ENCODE measurements at places on chromosomes 1 and 21.

DNA sequence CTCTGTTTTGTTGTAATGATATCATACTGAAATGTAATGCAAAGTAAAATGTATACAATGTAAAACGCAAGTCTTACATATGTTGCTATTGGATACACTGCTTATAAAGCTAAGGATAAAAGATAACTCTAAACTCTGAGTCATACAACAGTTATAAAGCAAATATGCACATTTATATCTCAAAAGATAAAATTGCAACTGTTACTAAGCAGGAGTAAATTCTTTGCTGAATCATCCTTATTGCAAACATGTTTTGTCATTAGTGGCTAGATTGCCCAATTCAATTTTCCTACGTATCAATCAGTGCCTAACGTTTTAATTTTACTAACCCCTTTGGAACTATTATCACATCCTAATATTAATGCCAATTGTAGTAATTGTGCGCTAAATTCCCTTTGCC lies 762.9 kb downstream of the LTN1 start:
- no peak for DNase-seq

GRCh38 chr1:245809361-245809760 lies 654.6 kb downstream of the KIF26B start:
- DNase-seq: no peak

DNA sequence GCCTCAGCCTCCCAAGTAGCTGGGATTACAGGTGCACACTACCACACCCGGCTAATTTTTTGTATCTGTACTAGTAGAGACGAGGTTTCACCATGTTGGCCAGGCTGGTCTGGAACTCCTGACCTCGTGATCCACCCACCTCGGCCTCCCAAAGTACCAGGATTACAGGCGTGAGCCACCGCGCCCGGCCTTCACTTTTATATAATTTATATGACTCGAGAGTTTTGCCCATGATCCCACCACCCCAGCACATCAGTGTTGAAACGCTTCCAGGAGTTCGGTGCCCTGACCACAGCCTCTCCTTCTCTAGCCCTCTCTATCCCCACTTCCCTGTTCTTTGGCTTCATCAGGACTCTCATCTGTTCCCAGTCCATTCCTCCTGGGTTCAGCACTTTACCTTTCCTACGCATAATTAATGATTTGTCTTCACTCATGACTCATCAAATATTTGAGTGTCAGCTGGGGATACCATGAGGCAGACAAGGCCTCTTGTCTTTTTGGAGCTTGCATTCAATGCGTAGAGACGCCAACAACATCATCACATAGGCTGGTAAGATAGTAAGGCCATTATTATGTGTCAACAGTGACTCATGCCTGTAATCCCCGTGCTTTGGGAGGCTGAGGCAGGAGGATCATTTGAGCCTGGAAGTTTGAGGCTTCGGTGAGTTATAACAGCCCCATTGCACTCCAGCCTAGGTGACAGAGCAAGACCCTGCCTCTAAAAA lies 1.4 kb downstream of the PMF1 start:
- DNase-seq: no peak

DNA sequence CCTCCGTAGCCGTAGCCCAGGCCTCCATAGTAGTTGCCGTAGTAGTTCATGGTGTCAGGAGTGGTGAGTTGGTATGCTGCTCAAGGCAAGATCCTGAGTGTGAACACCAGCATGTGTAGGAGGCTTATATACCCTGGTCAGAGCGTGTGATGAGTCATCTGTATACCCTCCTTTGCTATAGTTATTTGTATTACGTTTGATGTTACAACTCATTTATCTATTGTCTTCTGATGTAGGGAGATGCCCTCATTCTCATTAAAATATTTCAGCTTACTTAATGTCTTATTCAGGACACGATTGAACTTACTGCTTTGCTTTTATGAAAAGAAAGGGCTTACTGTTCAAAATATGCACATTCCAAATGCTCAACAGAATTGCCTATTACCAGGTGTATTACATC lies at the start of gene KRTAP19-5:
KRTAP19-5 (minus strand) TSS at position 101 of the 400 bp plus-strand sequence; CDS start at position 50, 51 bp downstream.
- no peak for DNase-seq

GRCh38 chr1:235088907-235089306 lies 39.7 kb downstream of the TOMM20 start:
- peak; percentile 15 for DNase-seq

DNA sequence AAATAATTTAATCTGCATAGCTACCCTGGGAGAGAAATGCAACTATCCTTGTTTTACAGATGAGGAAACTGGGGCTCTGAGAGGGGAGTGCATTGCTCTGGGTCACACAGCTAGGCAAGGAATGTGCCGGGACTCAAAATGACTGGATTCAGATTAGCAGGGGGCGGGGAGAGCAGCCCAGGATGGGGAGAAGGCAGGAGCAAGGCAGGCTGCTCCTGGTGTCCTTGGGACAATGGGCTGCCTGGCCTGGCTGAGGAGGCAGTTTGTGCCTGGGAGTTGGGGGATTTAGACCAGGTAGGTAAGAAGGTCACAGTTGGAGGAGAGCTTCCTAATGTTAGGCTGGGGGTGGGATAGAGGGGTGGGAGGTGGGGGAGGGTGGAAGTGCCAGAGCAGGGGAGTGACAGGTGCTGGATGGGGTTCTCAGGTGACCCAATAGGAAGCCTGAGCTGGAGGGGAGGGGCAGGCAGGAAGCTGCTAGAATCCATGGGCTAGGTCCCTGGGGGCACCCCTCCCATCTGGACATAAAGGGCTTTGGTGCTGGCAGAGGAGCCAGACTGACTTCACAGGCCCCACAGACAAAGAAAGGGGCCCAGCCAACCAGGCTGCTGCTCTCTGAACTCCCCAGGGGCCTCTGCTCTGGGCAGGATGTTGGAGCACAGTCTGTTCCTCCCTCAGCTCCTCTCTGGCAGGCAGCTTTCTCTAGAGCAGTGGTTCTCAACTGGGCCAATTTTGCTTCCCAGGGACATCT lies 29.0 kb downstream of the TRIM62 start:
- peak; percentile 70 for DNase-seq

- no peak for DNase-seq
These were observed 278.7 kb downstream of the HHAT start for GRCh38 chr1:210607361-210607760.

GRCh38 chr21:46486481-46487126 lies 27.9 kb downstream of the DIP2A start:
- no peak for DNase-seq

DNA sequence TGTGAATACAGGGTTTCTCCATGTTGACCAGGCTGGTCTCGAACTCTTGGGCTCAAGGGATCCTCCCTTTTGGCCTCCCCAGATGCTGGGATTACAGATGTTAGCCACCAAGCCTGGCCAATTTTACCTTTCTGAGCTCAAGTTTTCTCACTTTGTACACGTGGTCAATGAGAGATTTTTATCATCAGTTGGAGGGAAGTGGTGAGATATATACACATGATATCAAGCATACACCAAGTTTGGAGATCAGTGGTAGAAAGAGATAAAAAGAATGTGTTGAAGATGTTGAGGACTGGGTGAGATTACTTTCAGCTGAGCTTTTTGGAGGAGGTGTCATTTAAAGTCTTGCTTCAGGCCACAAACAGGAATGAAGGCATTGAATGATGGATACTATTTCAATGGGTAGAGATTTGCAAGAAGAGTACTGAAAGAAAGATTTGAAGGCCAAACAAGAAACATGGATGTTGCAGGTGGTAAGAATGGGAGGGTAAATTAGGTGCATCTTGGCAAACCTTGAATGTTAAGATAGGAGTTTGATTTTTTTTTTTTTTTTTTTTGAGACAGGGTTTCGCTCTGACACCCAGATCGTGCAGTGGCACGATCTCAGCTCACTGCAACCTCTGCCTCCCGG lies 3.0 kb upstream of the SESN2 start:
- DNase-seq: no peak

DNA sequence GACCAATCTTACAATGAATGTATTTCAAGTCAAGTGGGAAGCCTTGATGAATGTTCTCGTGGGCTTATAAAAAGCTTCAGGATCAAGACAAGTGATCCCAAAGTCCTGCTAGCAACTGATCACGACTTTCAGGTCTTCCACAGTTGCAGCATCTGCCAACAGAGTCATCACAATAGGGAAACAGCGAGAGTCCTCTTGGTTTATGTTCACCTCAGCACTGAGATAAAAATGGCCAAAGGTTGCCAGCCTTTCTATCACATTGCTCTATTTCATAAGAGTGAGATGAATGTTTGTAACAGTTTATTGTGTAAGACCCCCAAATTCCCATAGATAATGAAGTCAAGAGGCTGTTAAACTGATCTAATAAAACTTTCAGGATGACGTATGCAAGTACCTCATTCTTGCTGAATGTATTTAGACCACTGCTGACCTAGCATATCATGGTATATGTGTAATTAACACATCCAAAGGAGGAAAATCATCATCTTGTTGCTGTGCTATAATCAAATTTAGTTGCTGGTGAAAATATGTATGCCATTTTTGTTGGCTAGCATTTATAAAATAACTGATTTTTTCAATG lies 150.6 kb downstream of the TGFBR3 start:
- no peak for DNase-seq

DNA sequence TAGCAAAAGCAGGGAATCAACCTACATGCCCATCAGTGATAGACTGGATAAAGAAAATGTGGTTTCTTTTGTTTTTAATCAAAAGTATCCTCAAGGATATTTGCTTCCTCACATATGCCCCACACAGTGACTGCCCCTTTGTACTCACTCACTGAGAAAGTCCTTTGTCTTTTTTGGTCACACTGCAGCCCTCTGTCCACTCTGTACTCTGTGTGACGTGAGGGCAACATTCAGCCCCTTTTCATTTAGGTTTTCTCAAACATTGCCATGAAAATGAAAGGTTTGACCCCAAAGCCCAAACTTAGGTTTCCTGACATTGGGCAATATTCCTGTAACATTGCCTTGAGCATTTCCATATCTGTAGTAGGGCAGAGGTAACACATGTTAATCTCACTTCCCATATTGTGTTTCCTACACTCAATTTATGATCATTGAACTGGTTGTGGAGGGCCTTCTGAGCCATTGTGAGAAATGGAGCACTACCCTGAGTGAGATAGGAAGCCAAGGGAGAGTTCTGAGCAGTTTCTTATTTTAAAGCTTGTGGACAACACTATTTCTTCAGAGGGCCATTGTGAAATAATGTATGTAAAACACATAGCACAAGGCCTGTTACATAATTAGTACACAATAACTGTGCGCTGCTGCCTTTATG lies 501.9 kb upstream of the C1orf87 start:
- no peak for DNase-seq

- no peak for DNase-seq
These were observed 203.5 kb downstream of the CAMTA1 start for GRCh38 chr1:6988796-6989195.

- DNase-seq: no peak
These were observed 30.2 kb downstream of the TRAF5 start for GRCh38 chr1:211356723-211357407.

GRCh38 chr1:21932127-21932526 lies 5.0 kb downstream of the HSPG2 start:
- DNase-seq: no peak

DNA sequence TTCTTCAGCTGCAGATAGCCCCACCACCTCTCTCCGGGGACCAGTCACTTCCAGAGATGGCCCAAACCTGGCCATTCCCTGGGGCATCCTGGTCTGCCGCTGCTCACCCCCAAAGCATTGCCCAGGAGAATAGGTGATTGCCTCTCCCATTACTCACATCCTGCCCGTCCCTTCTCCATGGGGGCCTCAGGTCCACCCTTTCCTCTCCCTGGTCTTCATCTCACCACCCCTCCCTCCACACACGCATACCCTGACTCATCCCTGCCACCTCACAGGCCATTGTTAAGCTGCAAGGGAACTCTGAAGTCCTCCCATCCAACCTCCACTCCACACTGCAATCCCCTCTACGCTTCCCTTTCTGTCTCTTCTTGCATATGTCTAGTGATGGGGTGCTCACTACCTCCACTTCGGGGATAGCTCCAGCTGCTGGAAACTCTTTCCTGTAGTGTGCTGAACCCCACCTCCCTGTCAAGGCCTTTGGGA lies at the start of gene PLEKHG5:
PLEKHG5 (minus strand) TSS at position 188 of the 483 bp plus-strand sequence. CDS start 14,096 bp downstream, outside the sequence.
- no peak for DNase-seq

All from left hindlimb (tissue), 1 donor.